ENCODE measurements at places on chromosomes 3 and 15.

DNA sequence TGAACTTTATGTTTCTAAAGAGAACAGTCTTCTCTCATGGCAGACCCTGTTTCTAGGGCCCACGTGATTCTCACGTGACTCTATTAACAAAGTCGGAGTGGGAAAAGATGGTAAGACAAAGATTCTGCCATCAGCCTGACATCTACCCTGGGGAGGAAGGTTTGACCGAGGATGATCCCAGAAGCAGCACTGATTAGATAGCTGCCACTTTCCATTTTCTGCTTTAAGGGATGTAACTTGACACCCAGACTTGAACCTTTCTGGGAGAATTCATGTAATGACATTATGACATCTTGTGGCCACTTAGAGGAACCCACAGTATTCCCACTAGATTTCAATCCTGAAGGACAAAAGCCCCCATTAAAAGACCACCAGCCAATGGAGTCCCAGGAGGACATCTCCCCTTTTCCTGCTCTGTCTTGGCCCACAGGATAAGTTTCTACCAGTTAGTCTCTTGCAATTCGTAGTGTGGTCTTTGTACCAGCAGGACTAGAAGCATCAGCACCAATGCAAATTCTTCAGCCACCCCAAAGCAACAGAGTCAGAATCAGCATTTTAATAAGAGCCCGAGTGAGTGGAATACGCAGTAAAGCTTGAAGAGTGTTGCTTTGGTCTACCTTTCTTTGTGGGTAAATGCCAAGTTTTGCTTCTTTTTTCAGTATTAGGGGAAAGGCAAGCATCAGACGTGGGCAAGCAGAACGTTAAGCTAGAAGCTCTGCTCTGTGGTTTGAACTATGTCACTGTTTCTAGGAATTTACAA is 480.5 kb upstream of the PROK2 start:
- DNase-seq, result no peak
- no peak overlapping the region for H3K27ac ChIP-seq
- H3K4me1 ChIP-seq, result no peaks in the 10 kb centered on the region
- no peaks in the 10 kb centered on the region for H3K36me3 ChIP-seq
- H3K27me3 ChIP-seq, result no peaks in the 10 kb centered on the region

GRCh38 chr3:25863011-25863415 is 73.1 kb downstream of the OXSM start:
- H3K36me3 ChIP-seq, result no peaks in the 10 kb centered on the region
- H3K27ac ChIP-seq, result no peak overlapping the region
- no peaks in the 10 kb centered on the region for H3K4me1 ChIP-seq
- no peak overlapping the region for H3K4me3 ChIP-seq

DNA sequence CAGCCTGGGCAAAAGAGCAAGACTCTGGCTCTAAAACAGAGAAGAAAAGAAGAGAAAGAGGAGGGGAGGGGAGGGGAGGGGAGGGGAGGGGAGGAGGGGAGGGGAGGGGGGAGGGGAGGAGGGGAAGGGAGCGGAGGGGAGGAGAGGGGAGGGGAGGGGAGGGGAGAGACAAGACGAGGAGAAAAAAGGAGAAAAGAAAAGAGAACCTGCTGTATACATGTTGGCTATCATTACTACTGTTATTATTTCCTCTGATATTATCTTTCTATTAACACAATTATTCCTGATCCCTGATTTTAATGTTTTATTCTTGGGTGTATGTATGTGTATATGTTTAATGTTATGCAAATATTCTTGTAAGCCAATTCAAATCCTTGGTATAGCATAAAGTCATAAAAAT is 46.9 kb downstream of the PLD1 start:
- no peak overlapping the region for H3K27ac ChIP-seq
- no peak for DNase-seq
- H3K27me3 ChIP-seq, result no peaks in the 10 kb centered on the region
- H3K36me3 ChIP-seq, result peaks cover 3% of the 10 kb centered on the region
- peaks cover 3% of the 10 kb centered on the region for H3K4me1 ChIP-seq
- H3K4me3 ChIP-seq, result no peak overlapping the region

- no peaks in the 10 kb centered on the region for H3K4me1 ChIP-seq
- DNase-seq, result peak; percentile 91
- no peaks in the 10 kb centered on the region for H3K27me3 ChIP-seq
- H3K36me3 ChIP-seq, result peaks cover 55% of the 10 kb centered on the region
- peak within 1 kb of the TSS; percentile 86 for H3K4me3 ChIP-seq
These were observed at the start of gene ZNF501 for GRCh38 chr3:44729384-44729910. Gene ZNF501 (plus strand): TSS chr3:44729635. CDS start chr3:44734422, 4,787 bp downstream.

DNA sequence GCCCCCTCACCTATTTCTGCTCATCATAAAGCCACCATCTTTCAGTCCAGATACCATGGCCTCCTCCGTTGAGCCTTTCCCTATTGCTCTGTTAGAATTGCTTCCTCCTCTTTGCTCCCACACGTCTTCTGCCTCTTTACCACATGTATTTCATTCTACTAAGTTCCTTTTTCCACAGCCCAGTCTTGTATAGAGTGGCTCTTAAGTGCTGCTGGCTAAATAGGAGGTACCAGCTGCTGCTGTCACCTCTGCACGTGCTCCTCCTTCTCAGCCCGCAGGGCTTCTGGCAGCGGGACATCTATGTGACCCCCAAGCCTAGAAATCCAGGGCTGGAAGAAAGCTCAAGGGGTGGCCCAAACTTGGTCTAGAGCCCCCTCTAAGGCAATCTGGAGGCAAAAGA is 38.8 kb upstream of the PLXND1 start:
- H3K36me3 ChIP-seq, result no peaks in the 10 kb centered on the region
- H3K27ac ChIP-seq, result no peak overlapping the region
- peaks cover 7% of the 10 kb centered on the region for H3K4me1 ChIP-seq
- no peaks in the 10 kb centered on the region for H3K27me3 ChIP-seq
- DNase-seq, result no peak
- H3K4me3 ChIP-seq, result no peak overlapping the region

DNA sequence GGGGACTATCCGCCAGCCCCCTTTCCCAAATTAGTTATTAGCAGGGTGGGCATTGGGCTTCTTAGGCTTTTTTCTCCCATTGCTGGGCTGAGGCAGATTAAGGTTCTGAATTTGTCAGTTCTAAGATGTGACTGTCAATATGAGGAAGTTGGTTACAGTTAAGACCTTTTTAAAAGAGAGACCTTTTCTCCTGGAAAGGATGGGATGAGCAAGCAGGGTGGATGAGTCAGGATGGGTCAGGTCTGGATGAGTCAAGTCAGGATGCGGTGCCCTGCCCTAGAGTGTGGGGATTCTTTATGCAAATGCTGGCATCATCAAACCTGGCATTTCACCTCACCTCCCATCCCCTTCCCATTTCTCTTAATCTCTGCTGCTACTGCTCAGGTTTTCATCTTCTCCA is 1.9 kb downstream of the AEN start:
- H3K4me1 ChIP-seq, result peaks cover 49% of the 10 kb centered on the region
- no peaks in the 10 kb centered on the region for H3K27me3 ChIP-seq
- H3K27ac ChIP-seq, result peak overlapping the region; percentile 58
- H3K4me3 ChIP-seq, result peak overlapping the region; percentile 97
- no peak for DNase-seq

DNA sequence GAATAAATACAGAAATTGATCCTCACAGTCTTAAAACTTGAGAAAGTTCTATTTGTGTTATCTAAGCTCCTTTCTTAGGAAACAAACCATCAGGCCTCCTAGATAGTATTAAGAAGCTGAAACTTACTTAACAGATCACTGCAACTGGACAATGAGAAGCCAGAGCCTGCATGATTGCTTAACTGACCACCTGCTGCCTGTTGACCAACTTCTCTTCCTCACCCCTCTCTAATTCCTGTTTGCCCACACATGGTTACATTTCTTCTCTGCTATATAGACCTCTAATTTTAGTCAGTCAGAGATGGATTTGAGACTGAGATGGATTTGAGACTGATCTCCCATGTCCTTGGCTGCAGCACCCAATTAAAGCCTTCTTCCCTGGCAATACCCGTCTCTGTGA is 13.5 kb downstream of the CCPG1 start:
- H3K4me1 ChIP-seq, result no peaks in the 10 kb centered on the region
- H3K4me3 ChIP-seq, result no peak overlapping the region
- no peaks in the 10 kb centered on the region for H3K27me3 ChIP-seq
- no peak overlapping the region for H3K27ac ChIP-seq
- H3K36me3 ChIP-seq, result no peaks in the 10 kb centered on the region

- no peaks in the 10 kb centered on the region for H3K27me3 ChIP-seq
- no peak for DNase-seq
- H3K4me1 ChIP-seq, result peaks cover 6% of the 10 kb centered on the region
- H3K36me3 ChIP-seq, result no peaks in the 10 kb centered on the region
- no peak overlapping the region for H3K27ac ChIP-seq
- H3K4me3 ChIP-seq, result no peak overlapping the region
These were observed 65.2 kb downstream of the LSM3 start for GRCh38 chr3:14243782-14244181.

- H3K27me3 ChIP-seq, result no peaks in the 10 kb centered on the region
- no peaks in the 10 kb centered on the region for H3K36me3 ChIP-seq
- no peak for DNase-seq
- H3K27ac ChIP-seq, result no peak overlapping the region
- H3K4me1 ChIP-seq, result no peaks in the 10 kb centered on the region
- no peak overlapping the region for H3K4me3 ChIP-seq
These were observed 458.5 kb downstream of the AGBL1 start for GRCh38 chr15:86538141-86538540.

DNA sequence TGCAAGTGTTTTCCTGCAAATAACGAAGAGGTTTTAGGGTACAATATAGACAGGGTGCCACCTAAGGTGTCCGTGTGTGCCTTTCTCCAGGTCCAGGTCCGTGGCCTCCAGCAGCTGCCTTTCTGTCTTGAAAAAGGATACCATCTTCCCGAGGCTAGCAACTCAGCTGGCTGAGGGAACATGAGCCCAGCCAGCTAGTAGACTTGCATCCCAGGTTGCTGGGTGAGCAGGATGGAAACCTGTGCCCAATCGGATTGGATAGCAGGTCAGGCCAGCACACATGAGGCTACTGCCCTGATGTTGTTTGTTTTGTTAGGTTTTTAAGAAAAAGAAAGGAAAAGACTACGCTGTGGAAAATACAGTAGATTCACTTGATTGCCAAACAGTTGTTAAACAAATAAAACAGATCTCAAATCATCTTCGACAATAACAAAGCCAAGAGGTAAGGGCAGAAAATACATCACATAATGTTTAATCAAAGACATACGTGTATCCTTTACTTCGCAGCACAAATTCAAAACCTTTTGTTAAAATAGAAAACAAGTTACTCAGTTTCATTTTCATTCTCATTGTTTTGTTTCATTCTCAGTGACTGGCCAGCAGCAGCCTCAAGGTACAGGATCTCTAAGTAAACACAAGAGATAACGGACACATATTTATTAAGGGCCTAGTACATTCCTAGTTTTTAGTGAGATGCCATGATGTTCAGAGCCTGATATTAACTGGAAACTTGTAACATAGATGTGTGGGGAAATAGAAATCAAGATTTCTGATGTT is 661.2 kb upstream of the NR2F2 start:
- H3K27ac ChIP-seq, result peak overlapping the region; percentile 78
- no peaks in the 10 kb centered on the region for H3K36me3 ChIP-seq

GRCh38 chr15:101023501-101024072 is 104.4 kb downstream of the LRRK1 start:
- peaks cover 25% of the 10 kb centered on the region for H3K4me1 ChIP-seq
- peaks cover 24% of the 10 kb centered on the region for H3K36me3 ChIP-seq
- peak overlapping the region; percentile 54 for H3K27ac ChIP-seq
- DNase-seq, result no peak
- H3K27me3 ChIP-seq, result no peaks in the 10 kb centered on the region
- H3K4me3 ChIP-seq, result no peak overlapping the region

GRCh38 chr3:61608711-61609110 is 47.3 kb downstream of the PTPRG start:
- peaks cover 3% of the 10 kb centered on the region for H3K36me3 ChIP-seq
- no peaks in the 10 kb centered on the region for H3K4me1 ChIP-seq
- DNase-seq, result no peak
- no peak overlapping the region for H3K27ac ChIP-seq
- H3K27me3 ChIP-seq, result no peaks in the 10 kb centered on the region

DNA sequence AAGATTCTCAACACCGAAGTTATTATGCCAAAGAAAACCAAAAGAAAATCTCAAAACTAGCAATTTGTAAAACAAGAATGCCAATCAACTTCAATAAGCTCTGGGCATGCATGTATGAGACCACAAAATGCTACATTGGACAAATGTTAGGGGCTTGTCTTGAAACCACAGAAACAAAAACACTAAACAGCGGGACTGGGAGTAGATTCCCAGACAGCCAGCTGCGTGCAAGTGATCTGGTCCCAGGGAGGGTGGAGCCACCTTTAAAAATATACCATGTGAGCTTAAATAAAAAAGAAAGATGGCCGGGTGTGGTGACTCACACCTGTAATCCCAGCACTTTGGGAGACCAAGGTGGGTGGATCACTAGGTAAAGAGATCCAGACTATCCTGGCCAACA is 163.6 kb upstream of the PRICKLE2 start:
- no peaks in the 10 kb centered on the region for H3K4me1 ChIP-seq
- no peak for DNase-seq
- H3K27ac ChIP-seq, result no peak overlapping the region
- no peaks in the 10 kb centered on the region for H3K27me3 ChIP-seq

DNA sequence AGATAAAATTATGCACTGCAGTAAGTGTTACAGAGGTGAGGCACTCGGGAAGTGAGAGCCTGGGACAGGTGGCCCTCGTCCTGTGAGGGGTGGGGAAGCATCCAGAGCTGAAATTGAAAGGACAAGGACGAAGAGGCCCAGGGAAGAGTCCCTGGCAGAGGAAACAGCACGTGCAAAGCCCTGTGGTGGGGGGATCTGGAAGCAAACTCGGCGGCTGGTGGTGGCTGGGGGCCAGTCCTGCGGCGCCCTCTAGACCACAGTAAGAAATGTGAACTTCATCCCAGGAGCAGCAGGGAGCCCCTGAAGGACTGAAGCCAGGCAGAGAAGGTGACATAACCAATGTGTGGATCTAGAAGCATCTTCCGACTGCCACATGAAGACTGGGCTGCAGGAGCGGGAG is 42.8 kb downstream of the GRIP2 start:
- DNase-seq, result no peak
- no peaks in the 10 kb centered on the region for H3K4me1 ChIP-seq
- H3K36me3 ChIP-seq, result no peaks in the 10 kb centered on the region
- no peaks in the 10 kb centered on the region for H3K27me3 ChIP-seq

DNA sequence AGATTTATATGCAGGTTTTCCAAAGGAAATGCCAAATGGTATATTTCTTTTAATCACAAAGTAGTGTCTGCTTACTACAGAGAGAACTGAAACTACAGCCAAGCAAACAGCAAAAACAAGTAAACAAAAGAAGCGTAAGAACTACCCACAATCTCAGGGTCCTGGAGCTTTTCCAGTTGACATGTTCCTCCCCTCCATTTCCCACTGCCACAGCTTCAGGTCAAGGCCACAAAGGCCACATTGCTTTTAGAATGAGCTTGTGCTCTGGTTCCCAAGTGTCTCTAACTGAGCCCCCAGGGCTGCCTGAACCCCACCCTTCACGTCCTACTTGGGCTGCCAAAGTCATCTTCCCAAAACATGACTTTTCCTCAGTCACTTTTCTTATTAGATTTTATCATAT is 24.1 kb downstream of the CTDSPL start:
- H3K27ac ChIP-seq, result peak overlapping the region; percentile 38
- H3K27me3 ChIP-seq, result no peaks in the 10 kb centered on the region
- DNase-seq, result no peak
- peaks cover 28% of the 10 kb centered on the region for H3K4me1 ChIP-seq

GRCh38 chr3:183122257-183122932 is 23.1 kb upstream of the MCCC1 start:
- no peaks in the 10 kb centered on the region for H3K4me1 ChIP-seq
- no peaks in the 10 kb centered on the region for H3K27me3 ChIP-seq
- DNase-seq, result no peak
- H3K4me3 ChIP-seq, result no peak overlapping the region

- H3K4me3 ChIP-seq, result no peak overlapping the region
- H3K27ac ChIP-seq, result no peak overlapping the region
- H3K27me3 ChIP-seq, result no peaks in the 10 kb centered on the region
- H3K36me3 ChIP-seq, result no peaks in the 10 kb centered on the region
- DNase-seq, result no peak
- peaks cover 73% of the 10 kb centered on the region for H3K4me1 ChIP-seq
These were observed 31.2 kb downstream of the WWTR1 start for GRCh38 chr3:149626671-149627070.

Measured in tibial nerve (tissue), 4 donors.